ENCODE measurements at places on chromosomes 11 and 22.
A peak's percentile ranks its signal among the peaks of the same experiment; 100 is the strongest.

GRCh38 chr11:8661001-8661795 is 21.3 kb downstream of the TRIM66 start:
- DNase-seq, result no peak

DNA sequence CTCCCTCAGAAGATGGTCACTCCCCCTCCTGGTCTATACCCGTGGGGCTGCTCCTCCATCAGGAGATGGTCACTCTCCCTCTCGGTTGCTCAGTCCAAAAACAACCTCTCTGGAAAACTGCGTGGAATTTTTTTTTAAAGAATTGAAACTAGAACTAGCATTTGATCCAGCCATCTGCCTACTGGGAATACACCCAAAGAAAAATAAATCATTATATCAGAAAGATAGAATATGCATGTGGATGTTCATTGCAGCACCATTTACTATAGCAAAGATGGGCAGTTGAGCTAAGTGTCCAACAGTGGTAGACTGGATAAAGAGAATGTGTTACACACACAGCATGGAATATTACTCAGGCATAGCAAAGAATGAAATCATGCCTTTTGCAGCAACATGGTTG is 75.7 kb upstream of the B3GAT1 start:
- no peak for DNase-seq

DNA sequence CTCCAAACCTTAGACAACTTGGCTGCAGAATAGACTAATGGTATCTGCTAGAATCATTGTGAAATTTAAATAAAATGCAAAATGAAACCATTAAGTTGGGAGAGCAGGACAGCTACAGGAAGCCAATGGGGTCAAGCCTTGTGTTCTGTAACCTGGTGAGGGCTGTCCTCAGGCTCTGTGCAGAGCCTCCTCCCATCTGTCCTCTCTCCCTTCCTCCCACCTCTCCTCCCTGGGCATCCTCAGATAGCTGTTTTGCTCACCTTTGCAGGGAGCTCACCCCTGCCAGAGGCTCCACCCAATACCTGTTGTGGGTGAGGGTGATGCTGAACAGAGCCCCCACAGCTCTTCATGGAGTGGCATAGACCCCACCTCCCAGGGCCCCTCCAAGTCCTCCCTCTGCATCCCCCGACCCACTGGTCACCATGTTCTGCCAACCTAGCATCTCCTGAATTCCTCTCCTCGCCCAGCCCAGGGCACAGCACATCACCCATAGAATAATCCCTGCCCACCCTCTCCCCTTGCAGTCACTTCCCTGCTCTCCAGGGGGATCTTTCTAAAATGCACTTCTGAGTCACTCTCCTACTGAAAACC is 100.3 kb downstream of the PDE2A start:
- DNase-seq, result no peak

DNA sequence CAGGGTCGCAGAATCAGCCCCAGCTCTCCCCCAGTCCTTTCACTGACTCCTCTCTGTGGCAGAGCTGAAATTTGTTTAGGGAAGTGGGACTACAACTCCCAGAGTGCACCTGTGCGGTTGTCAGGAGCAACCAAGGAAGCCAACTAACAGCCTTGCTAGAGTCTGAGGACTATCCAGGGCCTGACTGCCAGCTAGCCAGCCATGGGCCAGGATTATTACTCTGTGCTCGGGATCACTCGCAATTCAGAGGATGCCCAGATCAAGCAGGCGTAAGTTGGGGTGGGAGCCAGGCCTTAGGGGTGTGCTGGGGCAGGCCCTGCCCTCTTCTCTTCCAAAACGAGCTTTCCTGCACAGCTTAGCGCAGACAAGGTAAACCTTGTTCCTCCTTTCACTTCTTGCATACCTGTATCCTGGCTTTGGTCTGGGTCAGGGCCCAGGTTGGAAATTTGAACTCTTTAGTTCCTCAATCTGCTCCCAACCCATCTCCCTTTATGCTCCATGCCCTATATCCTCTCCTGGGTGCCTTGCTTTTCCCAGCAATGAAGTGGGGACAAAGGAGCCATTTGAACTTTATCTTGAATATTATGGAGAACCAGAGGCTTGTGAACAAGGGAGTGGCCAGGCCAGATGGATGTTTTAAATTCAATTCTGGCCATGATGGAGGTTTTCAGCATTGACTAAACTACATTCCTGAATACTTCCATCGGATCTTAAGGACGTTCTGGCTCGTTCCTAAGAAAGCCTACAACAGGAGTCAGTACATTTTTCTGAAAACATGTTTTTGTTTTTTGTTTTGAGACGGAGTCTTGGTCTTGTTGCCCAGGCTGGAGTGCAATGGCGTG is at the start of gene DNAJB13:
DNAJB13 (plus strand) TSS at position 158 of the 842 bp plus-strand sequence; CDS start at position 202, 44 bp downstream.
- peak; percentile 92 for DNase-seq

DNA sequence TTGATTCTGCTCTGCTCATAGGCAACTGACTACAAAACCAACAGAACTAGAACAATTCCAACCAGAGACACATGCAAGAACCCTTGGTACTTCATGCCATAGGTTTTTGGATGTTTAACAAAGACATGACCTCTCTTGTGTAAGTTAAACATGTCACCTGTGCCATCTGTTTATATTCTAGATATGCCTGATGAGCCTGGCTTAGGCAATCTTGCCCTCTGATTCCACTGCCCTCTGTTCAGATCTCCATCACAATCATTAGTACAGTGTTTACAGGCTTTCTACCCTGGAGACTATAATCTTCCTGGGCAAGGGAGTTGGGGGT is 40.8 kb downstream of the ABTB2 start:
- no peak for DNase-seq

DNA sequence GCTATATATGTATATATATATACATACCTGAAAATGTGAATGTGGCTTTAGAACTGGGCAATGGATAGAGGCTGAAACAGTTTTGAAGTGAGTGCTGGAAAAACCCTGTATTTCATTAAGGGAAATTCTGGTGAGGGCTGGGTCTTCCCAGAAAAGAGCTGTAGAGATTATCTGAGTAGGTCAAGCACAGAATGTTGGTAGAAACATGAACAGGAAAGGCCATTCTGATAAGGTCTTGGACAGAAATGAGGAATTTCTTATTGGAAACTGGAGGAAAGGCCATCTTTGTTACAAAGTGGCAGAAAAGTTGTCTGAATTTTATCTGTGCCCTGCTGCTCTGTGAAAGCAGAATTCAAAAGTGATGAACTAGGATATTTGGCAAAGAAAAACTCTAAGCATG is 25.4 kb downstream of the RTL6 start:
- DNase-seq, result no peak

- DNase-seq, result no peak
Measured at GRCh38 chr11:65489706-65490320, 9.0 kb upstream of the MALAT1 start.

DNA sequence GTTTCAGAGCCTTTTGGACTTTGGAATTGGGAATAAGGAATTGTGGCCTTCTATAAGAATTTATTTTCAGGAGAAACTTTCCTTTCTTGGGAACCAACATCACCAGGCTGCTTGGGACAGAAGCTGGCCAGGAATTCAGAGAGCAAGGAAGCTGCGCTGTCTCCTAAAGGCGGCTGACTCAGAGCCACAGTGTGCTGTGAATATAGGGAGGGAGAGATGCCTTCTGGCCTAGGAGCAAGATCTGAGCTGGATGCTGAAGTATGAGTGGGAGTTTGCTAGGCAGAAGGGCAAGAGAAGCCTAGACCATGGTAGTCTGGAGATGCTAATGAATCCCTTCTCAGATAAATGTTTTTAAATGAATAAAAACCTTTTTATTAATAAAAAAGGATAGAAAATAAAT is 213.7 kb upstream of the TBCEL start:
- DNase-seq, result no peak

- no peak for DNase-seq
Measured at GRCh38 chr11:112961751-112962578, 745 bp downstream of the NCAM1 start.

GRCh38 chr11:8799273-8799672 is 111.7 kb upstream of the AKIP1 start:
- no peak for DNase-seq

GRCh38 chr22:33535937-33536875 is 384.1 kb downstream of the LARGE1 start:
- no peak for DNase-seq

DNA sequence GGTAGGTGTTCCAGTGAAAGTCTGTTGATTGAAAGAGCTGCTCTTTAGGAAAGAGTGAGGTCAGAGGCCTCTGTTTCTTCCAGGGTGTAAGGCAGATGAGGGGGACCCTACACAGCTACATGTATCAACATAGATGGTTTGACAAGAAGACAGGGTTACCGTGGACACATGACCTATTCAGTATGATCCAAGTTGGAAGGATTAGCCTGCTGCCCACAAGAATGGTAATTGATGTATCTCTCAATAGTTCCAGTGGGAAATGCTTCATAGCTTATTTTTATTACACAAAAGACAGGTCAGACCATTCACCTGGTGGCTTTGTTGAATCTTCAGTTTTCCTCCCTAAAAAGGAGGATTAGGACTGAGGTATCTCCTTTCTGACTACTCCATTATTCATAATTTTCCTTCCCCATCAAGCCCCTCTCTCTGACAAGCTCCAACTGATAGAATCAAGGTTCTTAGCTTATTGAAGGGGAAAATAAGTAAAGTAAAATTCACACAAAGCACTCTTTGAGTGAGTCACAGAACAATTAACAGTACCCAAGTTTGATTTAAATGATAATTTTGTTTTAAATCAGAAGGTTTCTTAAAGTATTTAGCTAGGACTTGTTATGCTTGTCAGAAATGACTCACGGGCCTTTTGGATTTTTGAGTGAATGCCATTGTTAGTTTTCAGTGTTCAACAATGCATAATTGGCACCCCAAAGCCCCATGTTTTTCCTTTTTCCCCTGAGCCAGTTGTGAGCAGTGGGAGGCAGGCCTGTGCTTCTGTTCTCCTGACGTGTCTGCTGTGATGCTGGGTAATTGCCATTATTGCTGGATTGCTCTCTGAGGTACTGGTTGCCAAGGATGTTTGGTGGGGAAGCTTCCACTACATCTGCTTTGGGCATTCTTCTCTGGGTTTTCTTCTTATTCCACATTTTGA is 373.2 kb downstream of the DDX10 start:
- no peak for DNase-seq

GRCh38 chr11:117395476-117395875 is 67.8 kb downstream of the CEP164 start:
- no peak for DNase-seq

DNA sequence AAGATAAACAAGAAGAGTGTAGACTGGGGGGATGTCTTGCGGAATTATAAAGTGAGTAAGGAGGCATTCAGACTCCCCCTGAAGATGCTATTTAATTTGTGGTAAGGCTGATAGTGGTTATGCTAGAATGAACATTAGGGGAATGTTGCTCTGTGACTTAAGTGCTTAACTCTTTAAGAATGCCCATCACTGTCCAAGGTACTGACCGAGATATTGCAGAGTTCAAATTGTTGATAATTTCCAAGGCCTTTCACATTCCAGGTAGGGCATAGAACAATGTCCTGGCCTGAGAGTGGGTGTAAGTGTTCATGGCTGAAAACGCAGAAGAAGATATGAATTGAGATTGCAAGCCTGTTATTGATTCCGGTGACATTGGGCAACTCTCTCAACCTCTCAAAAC is 90.3 kb upstream of the SEZ6L start:
- no peak for DNase-seq

- no peak for DNase-seq
Measured at GRCh38 chr22:35425546-35425945, 25.6 kb downstream of the MCM5 start.

DNA sequence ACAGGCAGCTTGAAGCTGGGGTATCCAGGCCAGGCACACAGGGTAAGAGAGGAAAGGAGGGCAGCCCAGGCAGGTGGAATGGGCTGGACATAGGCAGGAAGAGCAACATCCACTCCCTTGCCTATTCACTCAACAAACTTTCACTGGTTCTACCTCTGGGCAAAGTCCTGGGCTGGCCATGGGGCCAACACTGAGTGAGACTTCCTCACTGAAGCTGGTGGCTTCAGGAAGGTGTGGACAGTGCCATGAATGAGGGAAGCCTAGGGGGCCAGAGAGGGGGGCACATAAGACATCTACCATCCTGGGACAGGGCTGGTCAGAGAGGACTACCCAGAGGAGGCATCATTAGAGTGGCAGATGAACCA is 44.9 kb upstream of the TCF20 start:
- no peak for DNase-seq
